LNCaP clone FGC (cell line): ENCODE measurements at places on chromosomes 3 and 15.

DNA sequence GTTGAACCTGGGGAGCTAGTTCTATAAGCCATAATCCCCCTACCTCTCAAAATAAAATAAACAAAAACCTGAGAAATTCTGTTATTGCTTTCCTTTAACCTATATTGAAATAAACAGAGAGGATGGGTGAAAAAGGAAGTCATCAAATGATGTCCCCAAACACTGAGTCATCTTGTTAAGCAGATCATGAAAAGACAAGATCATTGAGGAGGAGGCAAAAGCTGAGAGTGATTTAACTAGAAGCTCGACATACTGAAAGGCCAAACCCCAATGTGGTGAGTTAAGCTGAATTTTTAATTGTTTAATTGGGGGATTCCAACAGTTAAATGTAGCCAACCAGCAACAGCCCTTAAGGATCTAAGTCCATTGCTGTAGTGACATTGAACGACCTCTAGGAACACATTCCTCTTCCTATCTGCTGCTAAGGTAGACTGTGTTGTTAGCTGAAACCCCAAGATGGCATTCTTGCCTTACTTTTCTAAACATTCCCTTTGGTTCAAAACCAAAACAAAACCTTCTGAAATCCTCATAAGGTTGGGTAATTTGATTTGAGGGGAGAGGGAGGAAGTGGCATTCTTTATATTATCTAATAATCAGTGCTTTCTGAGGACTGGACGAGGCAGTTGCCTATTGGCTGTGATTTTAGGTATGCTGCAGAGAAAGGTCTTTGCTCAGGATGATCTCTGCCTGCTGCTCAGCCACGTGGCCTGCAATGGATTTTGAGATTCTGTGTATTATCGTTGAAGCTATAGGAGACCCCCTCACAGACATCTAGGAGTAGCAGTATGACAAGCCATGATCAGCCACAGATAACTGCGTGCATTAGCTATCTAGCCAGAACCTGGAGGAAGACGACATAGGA is 62.7 kb upstream of the BNIP2 start:
- peak; percentile 31 for DNase-seq

GRCh38 chr3:52172262-52172757 is 18.1 kb upstream of the POC1A start:
- no peak for DNase-seq

GRCh38 chr3:37861620-37862041 is at the start of gene CTDSPL:
Gene CTDSPL (plus strand): TSS chr3:37861880. CDS start chr3:37862200, 320 bp downstream.
- DNase-seq: no peak

DNA sequence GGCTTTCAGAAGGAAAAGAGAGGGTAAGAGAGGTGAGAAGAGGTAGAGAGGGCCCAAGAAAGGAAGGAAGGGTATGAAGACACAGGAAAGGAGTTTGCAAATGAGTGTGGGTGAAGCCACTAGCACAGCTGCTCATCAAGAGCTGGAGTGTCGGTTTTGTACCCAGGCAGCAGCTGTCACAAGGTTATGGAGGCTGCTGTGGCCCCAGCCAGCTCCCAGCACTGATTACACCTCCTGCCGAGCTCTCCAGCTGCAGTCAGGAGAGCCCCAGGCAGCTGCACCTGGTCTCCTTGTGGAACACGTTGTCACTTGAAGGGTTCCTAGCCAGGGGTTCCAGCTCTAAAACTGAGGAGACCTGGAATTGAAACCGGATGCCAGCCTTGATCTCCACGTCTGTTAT is 60.4 kb upstream of the CHD2 start:
- DNase-seq: no peak

DNA sequence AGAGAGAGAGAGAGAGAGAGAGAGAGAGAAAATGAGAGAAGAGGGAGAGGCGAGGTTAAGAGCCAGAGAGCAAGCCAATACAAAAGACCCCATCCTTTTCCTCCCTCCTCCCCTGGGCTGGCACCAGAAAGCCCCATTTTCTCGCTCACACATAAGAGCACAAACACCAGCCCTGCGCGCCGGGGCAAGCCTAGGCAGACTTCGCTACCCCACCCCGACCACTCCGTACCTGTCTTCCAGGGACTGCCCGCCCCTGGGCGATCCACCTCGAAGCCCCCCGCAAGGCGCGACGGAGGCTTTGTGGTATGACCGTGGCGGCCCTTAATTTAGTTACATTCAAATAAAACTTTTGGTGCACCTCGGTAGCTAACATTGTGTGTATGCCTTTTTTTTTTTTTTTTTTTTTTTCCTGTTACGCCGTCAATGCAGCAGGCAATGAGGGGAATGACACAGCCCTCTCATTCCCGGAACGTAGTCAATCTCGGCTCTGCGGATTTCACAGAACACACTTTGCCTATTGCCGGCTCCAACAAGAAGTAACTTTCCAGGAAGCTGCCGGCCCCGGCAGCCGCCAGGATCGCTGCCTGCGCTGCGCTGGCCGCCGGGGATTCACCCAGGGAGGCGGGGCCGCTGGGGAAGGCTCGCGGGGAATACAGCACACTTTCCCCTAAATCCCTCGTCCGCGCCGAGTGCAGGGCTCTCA is 7.7 kb downstream of the BCL6 start:
- DNase-seq: no peak

- DNase-seq: no peak
Measured at GRCh38 chr3:45803252-45803935, 7.1 kb upstream of the SLC6A20 start.

- DNase-seq: no peak
Measured at GRCh38 chr15:56887782-56888438, 30.5 kb upstream of the TCF12 start.
